ENCODE measurements at places on chromosomes 13 and 19.

- no peak for DNase-seq
Observed at GRCh38 chr13:19852766-19853165, 10.7 kb downstream of the ZMYM5 start.

GRCh38 chr13:91106565-91106964, 240.9 kb upstream of the MIR17HG start:
- no peak for DNase-seq

DNA sequence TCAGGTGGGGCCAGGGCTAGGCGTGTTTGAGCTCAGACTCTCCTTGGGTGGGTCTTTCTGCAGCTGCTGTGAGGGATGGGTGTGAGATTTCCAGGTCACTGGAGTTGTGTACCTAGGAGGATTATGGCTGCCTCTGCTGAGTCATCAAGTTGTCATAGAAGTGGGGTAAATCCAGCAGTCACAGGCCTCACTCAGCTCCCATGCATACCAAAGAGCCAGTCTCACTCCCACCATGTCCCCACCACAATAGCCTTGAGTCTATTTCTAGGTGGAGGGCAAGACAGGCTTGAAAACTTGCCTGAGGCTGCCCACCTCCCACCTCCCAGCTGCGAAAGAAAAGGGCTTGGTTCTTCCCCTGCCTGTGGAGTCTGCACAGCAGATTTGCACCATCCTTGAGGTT, 194.0 kb upstream of the PCDH17 start:
- no peak for DNase-seq

DNA sequence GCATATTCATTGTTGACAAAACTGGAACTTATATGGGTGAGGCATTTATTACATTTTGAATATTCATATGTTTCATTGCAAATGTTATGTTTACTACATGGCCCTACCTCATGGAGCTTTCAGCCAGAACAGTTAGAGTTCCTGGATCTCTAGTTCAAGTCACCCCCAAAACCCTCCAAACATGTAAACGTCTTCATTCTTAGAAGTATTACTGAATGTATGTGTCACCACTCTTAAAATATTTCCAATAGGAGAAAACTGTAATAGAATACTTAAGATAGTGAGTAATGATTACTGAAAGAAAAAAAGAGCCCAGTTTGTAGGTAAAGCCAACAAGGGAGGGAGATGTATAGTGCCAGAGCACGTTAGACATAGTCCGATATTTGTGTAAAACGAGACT, 23.5 kb downstream of the URI1 start:
- DNase-seq = no peak

GRCh38 chr13:96825653-96826052, 168.6 kb downstream of the OXGR1 start:
- no peak for DNase-seq

DNA sequence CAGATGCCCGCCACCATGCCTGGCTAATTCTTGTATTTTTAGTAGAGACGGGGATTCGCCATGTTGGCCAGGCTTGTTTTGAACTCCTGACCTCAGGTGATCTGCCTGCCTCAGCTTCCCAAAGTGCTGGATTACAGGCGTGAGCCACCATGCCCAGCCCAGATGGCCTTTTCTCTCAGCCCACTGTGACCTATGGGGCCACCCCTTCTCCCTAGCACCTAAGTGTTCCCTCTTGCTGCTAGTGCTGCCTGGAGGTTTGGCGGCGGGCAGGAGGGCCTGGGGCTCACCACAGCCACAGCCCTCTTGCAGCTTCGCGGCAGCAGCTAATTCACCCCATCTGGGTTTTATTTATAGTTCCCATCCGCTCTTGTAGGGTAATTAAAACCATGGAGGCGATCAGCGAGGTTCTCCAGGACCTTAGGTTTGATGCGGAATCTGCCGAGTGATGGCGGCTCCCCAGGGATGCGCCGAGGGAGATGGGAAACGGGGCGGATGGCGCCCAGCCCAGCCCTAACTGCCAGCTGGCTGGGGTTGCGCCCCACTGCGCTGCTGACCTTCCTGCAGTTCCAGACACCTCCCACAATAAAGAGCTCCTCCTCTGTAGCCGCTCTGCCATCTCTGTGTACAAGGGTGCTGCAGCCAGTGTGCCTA, 3.3 kb downstream of the REX1BD start:
- no peak for DNase-seq

DNA sequence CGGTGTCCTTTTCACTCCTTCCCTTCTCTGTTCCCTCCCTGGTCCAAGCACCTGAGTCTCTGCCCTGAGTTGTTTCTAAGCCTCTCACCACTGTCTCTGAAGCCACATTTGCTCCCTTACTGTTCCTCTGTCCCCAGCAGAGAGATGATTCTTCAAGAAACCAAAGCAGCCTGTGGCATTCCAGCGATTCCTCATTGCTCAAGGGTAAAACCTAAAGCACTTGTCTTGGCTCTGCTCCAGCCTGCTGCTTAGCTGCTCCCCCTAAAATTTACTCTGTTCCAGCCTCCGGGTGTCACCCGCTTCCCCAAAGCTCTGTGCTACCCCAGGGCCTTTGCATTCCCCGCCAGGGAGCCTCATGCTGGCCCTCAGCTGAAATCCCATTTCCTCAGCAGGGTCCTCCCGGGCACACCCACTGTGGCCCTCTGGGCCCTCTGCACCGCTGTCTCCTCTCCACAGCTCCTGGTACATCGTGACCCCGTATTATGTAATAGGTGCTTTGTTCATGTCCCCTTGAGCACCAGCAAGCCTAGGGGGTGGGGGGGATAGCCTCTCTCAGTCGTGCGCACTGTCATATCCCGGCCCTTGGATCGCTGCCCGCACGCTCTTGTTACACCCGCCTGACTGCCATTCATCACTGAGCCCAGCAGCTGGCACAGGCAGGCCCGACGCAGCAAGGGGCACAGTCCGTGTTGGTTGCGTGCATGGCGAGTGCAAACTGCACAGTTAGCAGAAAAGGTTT, 15.8 kb downstream of the TECR start:
- DNase-seq = no peak

- DNase-seq = no peak
Observed at GRCh38 chr13:39836038-39836437, 180.6 kb downstream of the COG6 start.

- DNase-seq = no peak
Observed at GRCh38 chr19:40165362-40165937, 25.8 kb upstream of the MAP3K10 start.

DNA sequence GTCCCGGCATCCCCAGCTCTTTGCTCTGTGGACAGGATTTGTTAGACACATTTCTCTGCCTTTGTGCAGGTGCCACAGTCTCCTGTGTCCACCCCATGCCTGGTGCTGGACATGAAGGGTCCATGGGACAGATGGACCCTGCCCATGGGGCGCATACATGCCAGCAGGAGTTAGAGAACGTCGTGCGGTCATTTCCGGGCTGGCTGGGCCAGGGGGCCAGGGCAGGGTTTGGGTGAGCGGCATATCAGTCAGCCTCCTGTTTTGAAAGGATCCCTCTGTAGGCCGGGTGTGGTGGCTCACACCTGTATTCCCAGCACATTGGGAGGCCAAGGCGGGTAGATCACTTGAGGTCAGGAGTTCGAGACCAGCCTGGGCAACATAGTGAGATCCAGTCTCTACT, 11.0 kb downstream of the KLHL26 start:
- DNase-seq = no peak
